Stimulated activated CD4-positive, alpha-beta T cell treated with anti-CD3 and anti-CD28 coated beads, Interleukin-15, amount 100 ng/mL, for 1 hour (primary cell): ENCODE measurements at places on chromosomes 2 and 18.

- DNase-seq = no peak
Observed at GRCh38 chr2:42585779-42586178, 17.3 kb downstream of the MTA3 start.

DNA sequence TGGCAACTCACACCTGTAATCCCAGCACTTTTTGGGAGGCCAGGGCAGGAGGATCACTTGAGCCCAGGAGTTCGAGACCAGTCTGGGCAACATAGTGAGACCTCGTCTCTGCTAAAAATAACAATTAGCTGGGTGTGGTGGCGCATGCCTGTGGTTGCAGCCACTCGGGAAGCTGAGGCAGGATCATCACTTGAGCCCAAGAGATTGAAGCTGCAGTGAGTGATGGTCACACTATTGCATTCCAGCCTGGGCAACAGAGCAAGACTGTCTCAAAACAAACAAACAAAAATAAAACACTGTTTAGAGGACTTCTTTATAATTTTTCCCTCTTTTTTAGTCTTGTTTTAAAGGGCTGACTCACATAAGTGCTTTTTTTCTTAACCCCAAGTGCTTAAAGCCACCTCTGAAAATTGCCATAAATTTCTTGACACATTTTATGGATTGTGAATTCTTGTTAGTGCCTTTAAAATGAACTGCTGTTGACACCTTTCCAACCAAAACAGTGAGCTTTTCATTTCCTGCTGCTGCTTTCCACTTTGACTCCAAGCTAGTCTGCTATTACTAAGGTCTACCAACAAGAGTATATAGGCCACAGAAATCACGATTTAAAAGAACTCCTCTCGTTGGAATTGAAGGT is 41.7 kb downstream of the CYP20A1 start:
- DNase-seq = no peak

DNA sequence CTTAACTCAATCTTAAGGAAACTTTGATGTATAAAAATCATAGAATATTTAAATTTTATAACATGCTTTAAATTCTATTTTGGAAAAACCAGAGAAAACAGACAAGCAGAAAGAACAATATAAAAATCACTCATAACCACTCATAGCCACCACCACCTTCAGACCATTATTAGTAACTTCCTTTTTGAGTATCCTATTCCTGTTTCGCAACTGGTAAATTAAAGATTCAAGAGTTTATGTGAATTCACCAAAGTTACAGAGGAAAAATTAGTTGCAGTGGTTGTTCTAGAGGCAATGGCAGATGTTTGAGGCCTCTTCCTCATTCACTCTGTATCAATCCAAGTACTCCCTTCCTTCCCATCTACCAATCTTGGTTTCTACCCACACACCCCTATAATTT is 49.3 kb upstream of the PROKR1 start:
- DNase-seq = no peak

DNA sequence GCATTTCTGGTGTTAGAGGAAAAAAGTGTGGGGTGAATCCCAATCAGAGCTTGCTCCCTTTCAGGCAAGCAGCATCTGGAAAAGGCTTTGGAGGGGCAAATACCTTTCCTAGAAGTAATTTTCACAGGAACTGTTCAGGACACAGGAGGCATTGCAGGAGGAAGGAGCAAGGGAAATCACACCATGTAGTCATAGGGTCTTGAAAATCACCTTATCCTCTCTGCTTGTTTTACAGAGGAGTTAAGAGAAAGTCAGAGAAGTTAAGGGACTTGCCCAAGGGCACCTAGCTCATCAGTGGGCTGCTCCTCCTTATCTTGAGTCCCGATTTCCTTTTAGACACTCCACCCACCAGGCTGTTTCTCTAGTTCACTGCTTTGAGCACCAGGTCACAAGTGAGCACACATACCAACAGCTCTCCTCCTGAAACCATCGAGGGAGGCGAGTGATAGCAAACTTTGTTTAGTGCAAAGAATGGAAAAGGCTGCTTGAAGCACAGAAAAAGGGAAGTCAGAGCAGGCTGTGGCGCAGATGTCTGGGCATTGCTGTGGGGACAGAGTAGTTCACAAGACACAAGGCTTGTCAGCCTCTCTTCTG is 89.2 kb upstream of the CXCR4 start:
- DNase-seq = no peak

- no peak for DNase-seq
Observed at GRCh38 chr2:25402477-25402876, 60.8 kb upstream of the DNMT3A start.

DNA sequence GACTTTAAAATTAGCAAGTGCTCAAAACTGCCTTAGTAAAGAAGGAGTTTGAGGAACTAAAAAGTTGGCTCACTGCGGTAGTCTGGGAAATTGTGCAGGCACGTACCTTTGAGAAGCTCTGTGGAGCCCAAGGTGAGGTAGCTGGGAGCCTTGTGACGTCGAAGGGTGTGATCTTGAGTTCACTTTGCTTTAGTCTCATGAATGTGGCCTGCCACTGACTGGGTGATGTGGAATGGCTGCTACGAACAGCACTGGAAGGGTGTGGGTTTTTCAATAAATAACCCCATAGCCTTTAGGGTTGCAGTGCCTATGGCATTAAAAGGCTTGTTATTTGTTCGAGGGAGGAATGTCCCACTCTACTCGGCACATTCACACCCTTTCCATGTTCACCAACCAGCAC is 312.3 kb downstream of the PRKCE start:
- DNase-seq = no peak

DNA sequence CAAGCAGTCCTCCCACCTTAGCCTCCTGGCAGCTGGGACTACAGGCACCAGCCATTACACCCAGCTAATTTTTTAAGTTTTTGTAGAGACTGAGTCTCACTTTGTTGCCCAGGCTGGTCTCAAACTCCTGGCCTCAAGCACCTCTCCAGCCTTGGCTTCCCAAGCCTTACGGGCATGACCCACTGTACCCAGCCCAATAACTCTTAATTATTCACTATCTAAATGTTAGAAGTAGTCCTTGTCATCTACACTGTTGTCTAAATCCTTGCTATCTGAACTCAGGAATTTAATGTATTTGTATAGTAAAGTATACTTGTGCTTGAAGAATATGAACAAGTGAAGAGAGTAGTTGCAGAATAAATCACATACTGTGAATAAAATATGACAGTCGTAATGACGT is 37.9 kb upstream of the NBEAL1 start:
- no peak for DNase-seq

GRCh38 chr2:171531291-171531690 is 9.0 kb downstream of the CYBRD1 start:
- no peak for DNase-seq

GRCh38 chr2:21412944-21413443 is 289.2 kb downstream of the TDRD15 start:
- no peak for DNase-seq

DNA sequence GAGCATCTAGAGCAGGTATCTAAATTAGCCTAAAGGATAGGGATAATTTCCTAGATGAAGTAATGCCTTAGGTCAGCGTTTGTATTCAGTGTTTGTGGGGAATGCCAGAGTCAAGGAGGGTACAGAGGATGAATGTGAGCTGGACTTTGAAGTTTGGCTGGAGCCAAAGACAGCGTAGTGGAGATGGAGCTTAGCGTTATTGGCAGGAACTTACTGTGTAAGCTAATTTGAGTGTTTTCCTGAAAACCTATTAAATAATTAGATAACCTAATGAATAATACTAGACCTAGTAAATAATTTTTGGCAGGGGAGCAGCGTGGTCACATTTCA is 4.2 kb downstream of the RNF138 start:
- DNase-seq = no peak

DNA sequence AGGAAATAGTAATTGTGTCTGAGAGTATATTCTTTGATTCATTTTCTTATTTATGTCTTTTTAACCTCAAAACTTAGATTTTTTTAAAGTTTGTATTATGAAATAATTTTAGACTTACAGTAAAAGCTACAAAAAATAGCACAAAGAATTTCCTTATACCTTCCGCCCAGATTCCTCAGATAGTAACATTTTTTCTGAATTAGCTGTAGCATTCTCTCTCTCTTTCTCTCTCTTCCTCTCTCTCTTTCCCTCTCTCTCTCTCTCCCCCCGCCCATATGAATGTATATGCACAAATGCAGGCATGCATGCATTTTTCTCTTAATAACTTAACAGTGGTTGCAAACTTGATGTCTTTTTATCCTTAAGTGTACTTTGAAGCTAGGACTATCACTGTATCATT is 361.1 kb upstream of the NRP2 start:
- DNase-seq = no peak

DNA sequence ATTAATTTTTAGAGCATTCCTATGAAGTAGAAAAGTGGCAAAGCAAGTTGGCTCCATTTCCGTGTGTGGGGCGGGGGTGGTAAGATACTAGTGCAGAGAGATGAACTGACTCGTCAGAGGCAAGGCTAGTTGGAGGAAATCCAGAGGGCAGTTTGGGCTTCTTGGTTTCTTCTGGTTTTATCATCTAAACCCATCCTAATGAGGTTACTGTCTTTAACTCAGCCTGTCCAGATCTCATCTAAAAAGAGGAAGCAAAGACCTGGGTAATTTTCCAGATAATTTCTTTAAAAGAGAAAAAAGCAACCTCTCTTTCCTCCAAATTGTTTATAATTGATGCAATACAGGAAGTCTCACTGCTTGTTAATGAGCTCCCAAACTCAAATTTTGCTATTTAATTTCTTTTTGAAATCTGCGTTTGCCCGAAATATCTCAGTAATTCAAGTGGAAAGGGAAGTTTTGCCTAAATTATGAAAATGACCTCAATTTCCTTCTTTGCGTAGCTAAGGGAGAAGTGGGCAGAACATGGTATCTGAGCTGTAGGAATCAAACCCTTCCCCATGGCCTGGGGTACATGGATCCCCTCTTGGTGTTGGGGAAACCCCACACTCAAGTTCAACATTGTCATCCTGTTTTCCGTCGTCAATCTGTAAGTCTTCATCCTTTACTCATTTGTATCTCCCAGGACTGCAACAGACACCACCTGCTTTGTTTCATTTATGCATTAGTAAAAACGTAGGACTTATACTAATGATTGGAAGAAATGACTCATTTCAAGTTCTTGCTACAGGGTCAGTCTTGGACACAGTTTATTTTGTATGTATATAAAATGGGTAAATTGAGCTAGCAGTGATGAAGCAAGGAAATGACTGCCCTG is 89.1 kb upstream of the KLF7 start:
- no peak for DNase-seq

DNA sequence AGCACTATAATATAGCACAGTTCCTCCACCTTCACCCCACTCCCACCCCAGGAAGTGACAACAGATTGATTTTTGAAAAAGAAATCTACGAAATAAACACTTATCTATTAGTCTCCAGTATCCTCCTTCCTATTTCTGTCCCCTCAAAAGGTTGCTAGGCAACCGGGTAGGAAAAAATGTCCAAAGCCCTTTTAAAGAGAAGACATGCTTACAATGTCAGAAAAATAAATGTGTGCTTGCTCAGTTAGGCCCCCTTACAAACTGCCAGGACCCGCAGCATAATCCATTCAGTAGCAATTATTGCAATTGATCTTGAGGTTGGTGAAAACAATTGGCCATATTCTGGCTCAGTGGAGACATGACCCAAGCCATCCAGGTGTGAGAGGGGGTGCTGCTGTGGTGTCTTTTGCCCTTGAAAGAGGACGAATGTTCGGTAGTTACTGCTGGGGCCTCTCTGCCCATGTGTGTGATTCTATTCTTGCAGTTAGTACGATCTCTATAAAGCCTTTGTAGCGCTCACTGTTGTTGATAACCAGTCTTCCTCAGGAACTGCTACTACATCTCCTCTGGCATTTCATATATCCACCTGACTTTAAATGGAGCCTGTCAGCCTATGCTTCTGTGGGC is 144.3 kb downstream of the MYO3B start:
- DNase-seq = no peak

- DNase-seq = no peak
Observed at GRCh38 chr2:162148956-162149355, 3.1 kb downstream of the GCG start.

DNA sequence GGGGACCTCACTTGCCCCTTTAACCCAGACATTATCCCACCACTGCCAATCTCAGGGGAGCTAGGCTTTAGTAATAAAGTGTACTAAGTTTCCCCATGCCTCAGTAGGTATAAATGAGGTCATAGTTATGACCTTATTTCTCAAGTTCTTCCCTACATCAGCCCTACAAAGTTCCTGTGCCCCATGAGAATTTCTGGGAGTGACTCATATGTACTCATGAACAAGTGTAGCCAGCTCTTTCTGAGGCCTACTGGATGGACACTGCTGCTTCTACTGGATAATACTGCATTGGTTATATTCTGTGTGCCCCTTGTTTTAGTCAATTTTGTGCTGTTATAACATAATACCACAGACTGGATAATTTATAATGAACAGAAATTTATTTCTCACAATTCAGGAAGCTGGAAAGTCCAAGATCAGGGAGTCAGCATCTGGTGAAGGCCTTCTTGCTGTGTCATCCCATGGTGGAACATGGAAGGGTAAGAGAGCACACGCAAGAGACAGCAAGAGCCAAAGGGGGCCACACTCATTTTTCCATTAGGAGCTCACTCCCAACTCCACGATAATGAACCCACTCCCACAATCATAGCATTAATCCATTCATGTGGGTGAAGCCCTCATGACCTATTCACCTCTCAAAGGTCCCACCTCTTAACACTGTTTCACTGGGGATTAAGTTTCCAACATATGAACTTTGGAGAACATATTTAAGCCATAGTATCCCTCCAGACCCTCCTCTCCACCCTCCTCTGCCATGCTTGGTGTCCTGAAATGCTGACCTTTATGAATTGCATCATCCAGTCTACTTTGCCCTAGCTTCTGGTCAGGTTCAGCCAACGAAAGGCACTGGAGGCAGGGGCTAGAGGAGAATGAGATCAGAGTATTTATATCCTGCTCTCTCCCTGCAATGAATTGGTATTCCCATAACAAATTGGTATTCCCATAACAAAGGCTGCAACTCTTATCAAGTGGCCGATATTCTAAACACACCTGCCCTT is 25.4 kb upstream of the ST3GAL5 start:
- DNase-seq = no peak

DNA sequence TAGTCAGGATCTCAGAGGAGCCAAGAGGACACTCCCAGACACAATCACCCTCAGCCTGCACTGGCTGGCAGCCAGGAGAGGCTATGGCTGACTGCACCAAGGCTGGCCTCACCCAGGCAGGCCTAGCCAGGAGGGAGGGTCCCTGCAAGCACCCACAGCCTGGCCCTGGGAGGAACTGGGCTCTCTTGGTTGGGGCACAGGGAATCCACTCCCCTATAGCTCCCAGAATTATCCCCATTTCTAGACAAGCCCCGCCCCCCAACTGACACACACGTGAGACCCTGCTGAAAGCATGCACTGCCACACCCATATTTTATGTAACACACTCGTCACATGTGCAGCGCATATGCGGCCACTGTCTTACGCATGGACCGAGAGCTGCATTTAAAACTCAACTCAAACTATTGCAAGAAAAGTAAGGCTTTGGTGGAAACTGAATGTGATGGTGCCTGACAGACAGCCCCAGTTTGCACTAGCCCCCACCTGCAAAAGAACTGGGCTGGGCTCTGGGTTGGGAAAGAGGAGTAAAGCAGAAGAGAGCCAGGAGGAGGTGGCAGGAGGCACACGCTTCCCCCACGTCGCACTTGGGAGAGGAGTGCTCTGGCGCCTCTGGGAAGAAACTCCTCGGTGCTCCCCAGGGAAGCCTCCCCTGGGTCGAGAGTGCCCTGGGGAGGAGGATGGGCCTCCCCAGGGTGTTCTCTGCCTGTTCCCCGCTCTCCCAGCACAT is 28.9 kb upstream of the ARHGEF4 start:
- no peak for DNase-seq
